ENCODE measurements at places on chromosomes 2 and 18. TPM values are rescaled to one million over a fixed set of nuclear protein-coding genes. Genes with fewer than 3 reads are reported as not detected.
A peak's percentile ranks its signal among the peaks of the same experiment; 100 is the strongest.

DNA sequence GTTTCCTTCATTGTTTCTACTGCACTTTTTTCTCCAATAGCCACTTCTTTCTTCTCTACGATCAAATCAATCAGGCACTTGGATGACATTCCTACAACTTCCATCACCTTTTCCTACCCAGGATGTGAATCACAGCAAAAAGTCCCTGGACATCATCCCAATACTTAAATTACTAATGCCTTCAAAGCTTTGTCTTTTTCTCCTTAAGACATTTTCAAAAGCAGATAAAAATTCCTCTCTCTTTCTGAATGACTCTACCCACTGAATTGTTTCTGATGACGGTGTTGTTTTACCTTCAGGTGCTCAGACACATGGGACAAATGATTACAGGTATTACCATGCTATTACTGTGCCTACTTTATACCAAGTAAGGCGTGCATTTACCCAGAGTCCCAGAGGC is 500.9 kb downstream of the FBXO15 start:
- no peak overlapping the region for H3K4me3 ChIP-seq
- no peaks in the 10 kb centered on the region for H3K4me1 ChIP-seq
- no peaks in the 10 kb centered on the region for H3K36me3 ChIP-seq
- DNase-seq: no peak
- no peaks in the 10 kb centered on the region for H3K27me3 ChIP-seq
- H3K27ac ChIP-seq: no peak overlapping the region

DNA sequence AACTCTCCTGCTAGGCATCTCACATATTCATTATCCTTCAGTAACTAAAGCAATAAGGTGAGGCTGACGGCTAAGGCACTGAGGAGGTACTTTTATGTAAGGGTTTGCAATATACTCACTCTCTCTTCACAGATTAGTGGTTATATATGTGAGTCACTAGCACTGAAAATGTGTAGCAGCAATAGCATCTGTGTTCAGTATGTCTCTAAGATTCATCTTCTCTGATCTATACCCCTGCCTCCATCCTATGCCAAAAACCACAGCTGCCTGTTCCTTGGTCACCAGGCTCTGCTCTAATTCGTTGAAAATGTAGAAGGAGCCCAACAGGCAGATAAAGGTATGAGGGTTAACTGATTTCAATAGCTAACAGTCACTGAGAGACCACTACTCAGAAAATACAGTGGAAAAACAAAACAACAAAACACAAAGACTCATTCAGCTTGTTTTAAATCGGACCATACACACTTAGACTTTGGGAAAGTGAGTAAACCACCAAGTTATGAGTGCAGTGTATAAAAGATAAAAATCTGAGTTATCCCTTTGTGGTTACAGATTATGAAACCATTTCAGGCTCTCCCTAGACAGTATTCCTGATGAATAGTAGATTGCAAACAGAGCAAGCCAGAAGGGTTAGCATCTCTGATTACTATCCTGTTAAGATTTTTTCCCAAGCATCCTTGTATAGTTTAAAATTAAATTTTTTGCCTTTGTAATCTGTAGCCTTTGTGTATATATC is 75.3 kb upstream of the CYP26B1 start:
- H3K27me3 ChIP-seq: peaks cover 3% of the 10 kb centered on the region
- no peak overlapping the region for H3K4me3 ChIP-seq
- DNase-seq: no peak
- peaks cover 14% of the 10 kb centered on the region for H3K4me1 ChIP-seq
- H3K36me3 ChIP-seq: peaks cover 4% of the 10 kb centered on the region

- no peak for DNase-seq
- no peak overlapping the region for H3K4me3 ChIP-seq
- no peaks in the 10 kb centered on the region for H3K4me1 ChIP-seq
- H3K27me3 ChIP-seq: peaks cover 2% of the 10 kb centered on the region
Measured at GRCh38 chr18:54263904-54264336, 5.4 kb upstream of the POLI start.

- H3K4me1 ChIP-seq: peaks cover 6% of the 10 kb centered on the region
- no peak overlapping the region for H3K27ac ChIP-seq
- no peak for DNase-seq
- no peaks in the 10 kb centered on the region for H3K27me3 ChIP-seq
Measured at GRCh38 chr2:18243816-18244215, 316.6 kb downstream of the RDH14 start.

DNA sequence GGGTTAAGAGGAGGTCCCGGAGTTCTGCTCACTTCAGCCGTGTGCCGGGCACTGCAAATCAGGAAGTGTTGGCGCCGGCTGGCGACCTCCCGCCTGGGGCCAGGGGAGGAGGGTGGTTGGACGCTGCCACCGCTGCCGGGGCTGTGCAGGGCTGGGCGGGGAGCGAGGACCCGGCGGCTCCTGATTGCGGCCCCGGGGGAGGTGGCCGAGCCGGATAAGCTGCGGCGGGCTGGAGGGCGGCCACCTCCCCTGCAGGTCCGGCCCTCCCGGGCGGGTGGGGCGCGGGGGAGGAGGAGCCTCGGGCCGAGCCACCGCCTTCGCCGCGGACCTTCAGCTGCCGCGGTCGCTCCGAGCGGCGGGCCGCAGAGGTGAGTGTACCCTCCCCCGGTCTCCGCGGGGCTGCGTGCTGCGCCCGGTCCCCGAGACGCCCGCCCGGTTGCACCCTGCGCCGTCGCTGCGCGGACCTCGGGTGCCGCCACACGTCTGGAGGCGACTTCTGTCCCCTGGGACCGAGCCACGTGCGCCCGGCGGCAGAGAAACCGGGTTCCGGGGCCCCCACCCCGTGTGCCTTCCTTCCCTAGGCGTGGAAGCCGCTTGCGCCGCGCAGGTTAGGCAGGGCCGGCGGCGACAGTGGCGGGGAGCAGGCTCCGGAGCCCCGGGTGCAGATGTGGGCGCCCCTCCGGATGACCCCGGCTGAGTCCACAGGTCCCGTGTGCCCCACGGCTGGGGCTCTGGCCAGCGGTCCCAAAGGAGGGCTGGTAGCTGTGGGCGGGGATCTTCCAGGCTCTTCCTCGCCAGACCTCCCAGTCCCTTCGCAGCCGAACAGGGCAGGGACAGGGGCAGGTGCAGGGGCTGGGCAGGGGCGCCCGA is at the start of gene STEAP3:
Gene STEAP3, plus strand, starts transcription at position 314 of the 870 bp plus-strand sequence. CDS start 7,179 bp downstream, outside the sequence.
- H3K4me1 ChIP-seq: peaks cover 37% of the 10 kb centered on the region
- no peak within 1 kb of the TSS for H3K27ac ChIP-seq
- peak within 1 kb of the TSS; percentile 59 for H3K4me3 ChIP-seq
- H3K27me3 ChIP-seq: peaks cover 4% of the 10 kb centered on the region
- DNase-seq: peak; percentile 68
- H3K36me3 ChIP-seq: no peaks in the 10 kb centered on the region

DNA sequence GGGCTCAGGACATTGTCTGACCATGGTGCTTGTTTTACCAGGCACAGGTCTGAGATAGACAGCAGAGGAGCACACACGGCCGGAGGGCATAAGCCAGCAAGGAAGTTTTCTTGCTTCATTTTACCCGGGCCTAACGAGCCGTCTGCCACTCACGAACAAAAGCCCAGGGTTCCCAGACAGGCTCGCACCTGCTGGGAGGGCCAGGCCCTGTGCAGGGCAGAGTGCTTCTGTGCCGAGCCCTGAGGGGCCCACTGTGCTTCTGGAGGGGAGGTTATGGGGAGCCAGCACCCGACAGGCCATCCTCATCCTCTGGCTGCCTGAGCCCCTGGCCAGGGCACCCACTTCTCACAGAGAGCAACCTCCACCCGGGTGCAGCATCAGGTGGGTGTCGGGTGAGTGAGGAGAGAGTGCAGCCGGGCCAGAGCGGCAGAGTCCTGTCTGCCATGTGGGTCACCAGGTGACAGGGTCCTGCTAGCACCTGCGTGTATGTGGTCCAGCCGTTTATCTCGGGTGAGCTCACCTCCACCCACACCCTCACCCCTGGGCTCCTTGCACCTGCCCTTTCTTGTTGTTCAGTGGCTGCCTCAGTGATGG is 297.9 kb downstream of the NDUFA10 start:
- DNase-seq: no peak
- peaks cover 4% of the 10 kb centered on the region for H3K36me3 ChIP-seq
- H3K27me3 ChIP-seq: peaks cover 10% of the 10 kb centered on the region
- H3K4me1 ChIP-seq: peaks cover 2% of the 10 kb centered on the region
- peak overlapping the region; percentile 48 for H3K27ac ChIP-seq

DNA sequence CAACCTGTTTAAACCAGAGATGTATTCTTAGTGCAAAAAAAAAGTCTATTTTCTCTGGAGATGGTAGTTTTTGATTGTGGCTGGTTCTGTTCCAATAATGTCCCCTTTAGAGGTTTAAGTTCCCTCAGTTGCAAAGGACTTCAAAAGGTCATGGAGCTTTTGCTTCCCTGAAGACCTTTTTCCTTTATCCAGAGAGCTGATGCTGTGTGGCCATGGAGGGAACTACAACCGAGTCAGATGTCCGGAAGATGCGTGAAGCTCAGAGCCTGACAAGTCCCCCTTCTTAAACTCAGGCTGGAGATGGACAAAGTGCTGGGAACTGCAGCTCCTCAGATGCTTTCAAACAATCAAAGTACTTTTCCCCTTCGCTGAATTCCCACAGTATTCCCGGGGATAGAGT is 176.1 kb downstream of the TMEM18 start:
- no peaks in the 10 kb centered on the region for H3K36me3 ChIP-seq
- H3K27me3 ChIP-seq: peaks cover 2% of the 10 kb centered on the region
- H3K4me3 ChIP-seq: no peak overlapping the region

DNA sequence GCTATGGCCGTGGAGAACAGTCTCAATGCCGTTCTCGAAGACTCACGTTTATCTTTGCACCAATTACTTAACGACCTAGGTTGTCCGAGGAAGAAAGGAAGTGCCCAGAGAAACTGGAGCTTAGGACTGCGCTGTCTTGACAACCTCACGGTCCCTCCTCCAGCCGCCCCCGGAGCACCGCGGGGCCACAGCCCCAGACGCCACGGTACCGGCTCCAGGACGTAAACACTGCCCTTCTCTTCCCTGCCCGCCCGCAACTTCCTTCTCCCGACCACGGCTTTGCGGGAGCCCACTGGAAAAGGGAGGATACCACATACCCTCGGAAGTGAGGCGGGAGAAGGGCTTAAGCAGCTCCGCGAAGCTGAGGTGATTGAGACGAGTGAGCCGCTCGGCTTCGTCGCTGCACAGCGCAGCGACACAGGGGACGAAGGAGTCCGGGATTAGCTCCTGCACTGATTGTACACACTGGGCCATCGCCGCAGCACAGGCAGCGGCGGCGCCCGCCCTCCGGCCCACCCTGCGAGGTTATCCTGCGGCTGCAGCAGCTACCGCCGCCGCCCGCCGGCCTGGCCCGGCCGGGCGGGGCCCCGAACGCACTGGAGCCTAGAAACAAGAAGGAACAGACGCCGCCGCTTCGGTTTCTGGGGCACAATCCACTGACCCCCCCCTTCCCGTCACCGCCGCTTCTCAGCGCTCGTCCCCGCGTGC is 483 bp downstream of the TRAPPC8 start:
- DNase-seq: peak; percentile 44
- H3K36me3 ChIP-seq: no peaks in the 10 kb centered on the region
- H3K27ac ChIP-seq: peak overlapping the region; percentile 100
- peaks cover 14% of the 10 kb centered on the region for H3K4me1 ChIP-seq
- H3K27me3 ChIP-seq: peaks cover 5% of the 10 kb centered on the region
- peak overlapping the region; percentile 100 for H3K4me3 ChIP-seq

DNA sequence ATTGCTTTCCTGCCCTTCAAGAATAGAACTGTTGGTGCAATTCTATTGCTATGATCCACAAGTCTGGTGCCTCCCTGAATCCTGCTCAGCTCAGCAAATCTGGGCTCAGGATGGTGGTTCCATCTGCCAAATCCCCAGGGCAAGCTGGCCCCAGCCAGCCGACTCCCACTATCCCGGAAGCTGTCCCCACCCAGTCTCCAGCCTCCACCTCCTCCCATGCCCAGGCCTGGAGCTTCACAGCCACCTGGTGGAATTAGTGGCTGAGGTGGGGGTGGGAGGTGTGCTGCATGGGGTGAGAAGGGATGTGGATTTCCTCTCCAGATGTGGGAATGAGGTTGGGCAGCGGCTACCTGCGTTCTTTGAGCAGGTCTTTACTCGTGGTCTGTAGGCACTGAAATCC is 119.3 kb upstream of the SMAD2 start:
- peaks cover 6% of the 10 kb centered on the region for H3K27me3 ChIP-seq
- DNase-seq: no peak
- H3K27ac ChIP-seq: no peak overlapping the region
- H3K4me3 ChIP-seq: no peak overlapping the region
- H3K36me3 ChIP-seq: peaks cover 4% of the 10 kb centered on the region

DNA sequence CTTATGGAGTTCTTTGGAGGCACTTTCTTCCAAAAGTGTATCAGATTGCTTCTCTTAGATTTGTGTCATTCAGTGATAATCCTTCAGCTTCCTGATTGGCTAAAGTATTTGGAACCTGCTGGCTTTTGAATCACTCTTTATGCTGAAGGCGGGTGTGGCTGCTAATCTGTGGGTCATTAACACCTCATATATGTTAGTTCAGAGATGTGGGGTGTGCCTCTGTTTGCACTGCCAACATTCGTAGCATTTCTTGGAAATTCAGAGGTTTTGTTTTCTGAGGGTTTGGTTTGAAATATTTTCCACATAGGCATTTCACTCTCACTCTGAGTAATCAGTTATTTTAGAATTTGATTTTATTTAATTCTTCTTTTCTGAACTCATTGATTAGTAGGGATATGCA is 1604.4 kb upstream of the ACVR2A start:
- H3K4me3 ChIP-seq: no peak overlapping the region
- no peak overlapping the region for H3K27ac ChIP-seq
- no peaks in the 10 kb centered on the region for H3K4me1 ChIP-seq
- DNase-seq: no peak

DNA sequence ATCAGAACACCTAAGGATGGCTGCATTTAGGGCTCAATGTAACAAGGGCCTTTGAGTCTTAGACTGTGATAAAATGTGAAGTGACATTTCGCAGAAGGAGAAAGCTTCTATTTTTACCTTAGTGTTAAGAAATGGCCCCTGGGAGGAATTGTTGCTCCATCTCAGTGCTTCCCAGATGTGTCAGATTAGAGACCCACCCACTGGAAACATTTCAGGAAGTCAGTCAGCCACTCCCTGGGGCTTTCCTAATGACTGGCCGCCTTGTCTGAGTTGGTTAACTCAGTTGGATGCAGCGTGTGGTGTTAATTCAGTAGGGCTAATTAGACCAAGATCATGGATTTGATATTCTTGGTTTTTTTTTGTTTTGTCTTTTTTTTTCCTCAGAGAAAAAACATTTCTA is 355.9 kb downstream of the PIK3C3 start:
- DNase-seq: no peak
- H3K4me3 ChIP-seq: no peak overlapping the region
- H3K4me1 ChIP-seq: no peaks in the 10 kb centered on the region

GRCh38 chr2:236579048-236579745 is 9.6 kb downstream of the ACKR3 start:
- peaks cover 2% of the 10 kb centered on the region for H3K4me1 ChIP-seq
- no peaks in the 10 kb centered on the region for H3K27me3 ChIP-seq
- H3K36me3 ChIP-seq: peaks cover 19% of the 10 kb centered on the region
- H3K27ac ChIP-seq: no peak overlapping the region

- H3K4me1 ChIP-seq: no peaks in the 10 kb centered on the region
- no peak for DNase-seq
- peaks cover 1% of the 10 kb centered on the region for H3K27me3 ChIP-seq
- no peaks in the 10 kb centered on the region for H3K36me3 ChIP-seq
- no peak overlapping the region for H3K4me3 ChIP-seq
Measured at GRCh38 chr2:203934711-203935438, 1.7 kb upstream of the ICOS start.

LYG1 gene
- total RNA-seq: 1.4 TPM

TXNDC2 gene
- not detected for total RNA-seq

KIF3C gene
- total RNA-seq: 78.1 TPM

SMYD1 gene
- total RNA-seq: not detected

UGT1A8 gene
- not detected for total RNA-seq

ZAP70 gene
- 93.4 TPM for total RNA-seq

PPP4R1 gene
- total RNA-seq: 173 TPM
